Pancreas (tissue), 10 donors: ENCODE measurements at places on chromosomes 6 and 20. TPM values are rescaled to one million over a fixed set of nuclear protein-coding genes. Genes with fewer than 3 reads are reported as not detected.
A peak's percentile ranks its signal among the peaks of the same experiment; 100 is the strongest.

DNA sequence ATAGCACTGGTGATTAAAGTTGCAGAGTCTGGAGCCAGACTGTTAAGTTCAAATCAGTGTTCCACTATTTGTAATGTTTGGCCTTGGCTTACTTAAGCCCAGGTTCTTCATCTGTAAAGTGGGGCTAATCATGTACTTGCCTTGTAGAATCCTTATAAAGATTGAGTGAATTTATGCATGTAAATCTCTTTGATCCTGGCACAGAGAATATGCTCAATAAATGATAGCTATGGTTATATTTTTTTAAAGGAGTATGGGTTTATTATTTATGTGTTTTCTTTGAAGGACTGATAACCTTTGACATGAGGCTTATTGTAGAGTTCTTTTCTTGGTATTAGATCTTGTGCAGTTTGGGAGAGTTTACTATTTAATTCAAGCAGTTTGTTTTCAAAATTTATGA is 89.5 kb downstream of the CDKAL1 start:
- H3K4me3 ChIP-seq, result no peak overlapping the region
- DNase-seq, result no peak
- H3K27me3 ChIP-seq, result no peaks in the 10 kb centered on the region
- H3K4me1 ChIP-seq, result no peaks in the 10 kb centered on the region
- H3K27ac ChIP-seq, result no peak overlapping the region

DNA sequence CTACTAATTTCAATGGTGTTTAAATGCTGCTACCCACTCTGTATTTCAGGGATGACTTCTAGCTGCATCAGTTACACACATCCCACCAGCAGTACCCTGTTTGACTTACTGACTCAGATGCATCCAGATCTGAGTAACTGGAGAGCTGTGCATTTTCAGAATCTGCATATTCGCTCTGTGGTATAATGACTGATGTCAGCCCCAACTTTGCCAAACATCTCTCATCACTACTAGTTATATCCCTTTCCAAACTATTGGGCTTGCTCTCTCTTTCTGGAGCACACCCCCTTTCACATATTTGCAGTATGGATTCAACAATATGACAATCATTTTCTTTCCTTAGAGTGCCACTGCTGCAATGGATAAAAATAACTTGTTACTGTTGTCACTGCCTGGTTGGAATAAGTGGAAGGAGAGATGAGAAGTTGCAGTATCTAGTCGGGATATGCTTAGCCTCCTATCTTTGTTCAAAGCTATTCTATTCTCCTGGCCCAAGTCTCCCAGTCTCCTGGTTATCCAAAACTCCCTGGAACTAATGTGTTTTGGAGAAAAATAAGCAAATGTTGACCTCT is 3.3 kb upstream of the RSPO3 start:
- no peak overlapping the region for H3K4me3 ChIP-seq
- no peaks in the 10 kb centered on the region for H3K4me1 ChIP-seq
- no peak overlapping the region for H3K27ac ChIP-seq
- no peak for DNase-seq

- no peaks in the 10 kb centered on the region for H3K27me3 ChIP-seq
- no peaks in the 10 kb centered on the region for H3K4me1 ChIP-seq
- H3K4me3 ChIP-seq, result no peak overlapping the region
- no peak overlapping the region for H3K27ac ChIP-seq
- no peaks in the 10 kb centered on the region for H3K36me3 ChIP-seq
These were observed 116.5 kb upstream of the COL21A1 start for GRCh38 chr6:56363796-56364430.

DNA sequence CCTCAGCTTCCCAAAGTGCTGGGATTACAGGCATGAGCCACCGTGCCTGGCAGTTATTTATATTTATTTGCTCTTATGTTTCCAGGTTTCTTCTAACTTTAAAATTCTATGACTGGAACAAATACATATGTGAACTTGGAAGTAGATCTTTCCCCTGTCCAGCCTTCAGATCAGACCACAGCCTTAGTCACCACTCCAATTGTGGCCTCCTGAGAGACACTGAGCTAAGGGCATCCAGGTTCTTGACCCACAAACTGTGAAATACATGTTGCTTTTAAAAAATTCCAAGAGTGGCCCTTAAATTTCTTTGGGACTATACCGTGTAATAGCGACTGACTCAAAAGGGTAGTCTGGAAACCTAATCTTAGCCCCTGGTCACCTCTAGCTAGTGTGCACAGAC is 1.5 kb upstream of the ADGRG6 start:
- no peaks in the 10 kb centered on the region for H3K27me3 ChIP-seq
- no peak overlapping the region for H3K27ac ChIP-seq
- no peak overlapping the region for H3K4me3 ChIP-seq
- H3K4me1 ChIP-seq, result no peaks in the 10 kb centered on the region
- H3K36me3 ChIP-seq, result no peaks in the 10 kb centered on the region
- DNase-seq, result no peak

GRCh38 chr6:8478418-8478817 is 43.1 kb upstream of the SLC35B3 start:
- no peak overlapping the region for H3K4me3 ChIP-seq
- H3K27me3 ChIP-seq, result no peaks in the 10 kb centered on the region
- no peaks in the 10 kb centered on the region for H3K36me3 ChIP-seq
- H3K4me1 ChIP-seq, result no peaks in the 10 kb centered on the region
- DNase-seq, result no peak
- no peak overlapping the region for H3K27ac ChIP-seq

- DNase-seq, result peak; percentile 52
- no peak overlapping the region for H3K27ac ChIP-seq
- no peaks in the 10 kb centered on the region for H3K27me3 ChIP-seq
- no peaks in the 10 kb centered on the region for H3K36me3 ChIP-seq
- no peak overlapping the region for H3K4me3 ChIP-seq
These were observed 253.0 kb downstream of the QKI start for GRCh38 chr6:163667372-163668060.

DNA sequence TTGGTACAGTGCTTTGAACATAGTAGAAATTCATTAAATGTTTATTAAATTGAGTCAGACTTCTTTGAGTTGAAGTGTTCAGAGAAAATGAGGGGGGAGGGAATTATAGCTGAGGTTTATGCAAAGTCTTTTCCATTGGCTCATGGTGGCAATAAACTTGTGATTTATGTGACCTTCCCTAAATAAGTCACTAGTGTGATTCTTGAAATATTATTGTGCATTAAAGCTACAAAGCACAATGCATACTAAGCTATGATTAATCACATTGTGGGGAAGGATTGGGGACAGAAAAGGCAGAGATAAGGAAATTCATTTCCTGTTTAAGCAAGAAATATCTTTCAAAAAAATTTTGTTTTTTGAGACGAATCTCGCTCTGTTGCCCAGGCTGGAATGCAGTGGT is 877.5 kb downstream of the TFAP2A start:
- H3K4me1 ChIP-seq, result no peaks in the 10 kb centered on the region
- no peaks in the 10 kb centered on the region for H3K36me3 ChIP-seq
- H3K4me3 ChIP-seq, result no peak overlapping the region
- no peaks in the 10 kb centered on the region for H3K27me3 ChIP-seq

DNA sequence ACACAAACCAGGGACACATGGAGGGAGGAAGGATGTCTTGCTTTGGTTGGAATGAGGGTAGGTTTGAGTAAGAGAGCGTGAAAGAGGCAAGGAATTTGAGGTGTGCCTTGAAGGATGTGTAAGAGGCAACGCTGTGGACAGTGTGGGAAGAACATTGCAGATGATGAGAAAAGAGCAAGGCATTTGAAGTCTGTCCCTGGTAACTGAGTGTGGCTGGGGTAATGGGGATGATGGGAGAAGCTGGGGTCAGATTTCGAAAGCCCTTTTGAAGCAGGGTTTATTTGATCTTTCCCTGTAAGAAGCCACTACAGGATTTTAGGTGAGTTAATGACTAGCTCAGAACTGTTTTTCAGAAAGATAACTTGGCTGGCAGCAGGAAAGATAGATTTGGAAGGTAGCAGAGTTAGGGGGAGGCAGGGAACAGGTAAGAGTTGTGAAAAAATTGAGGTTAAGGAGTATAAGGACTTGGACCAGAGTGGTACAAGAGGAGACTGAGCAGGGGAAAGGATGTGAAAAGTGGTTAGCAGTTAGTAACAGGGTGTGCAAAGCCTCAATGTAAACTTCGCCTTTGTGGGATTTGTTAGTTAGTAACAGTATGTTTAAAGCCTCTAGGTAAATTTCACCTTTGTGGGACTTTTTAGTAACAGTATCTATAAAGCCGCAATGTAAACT is 17.7 kb downstream of the UTRN start:
- H3K27ac ChIP-seq, result no peak overlapping the region
- H3K4me3 ChIP-seq, result no peak overlapping the region
- DNase-seq, result no peak
- H3K36me3 ChIP-seq, result no peaks in the 10 kb centered on the region
- H3K27me3 ChIP-seq, result no peaks in the 10 kb centered on the region
- H3K4me1 ChIP-seq, result peaks cover 17% of the 10 kb centered on the region

- H3K4me3 ChIP-seq, result no peak overlapping the region
- no peaks in the 10 kb centered on the region for H3K36me3 ChIP-seq
- H3K27ac ChIP-seq, result no peak overlapping the region
- H3K4me1 ChIP-seq, result no peaks in the 10 kb centered on the region
These were observed 192.3 kb upstream of the THBS2 start for GRCh38 chr6:169445661-169446581.

GRCh38 chr6:134058622-134059366 is 6.4 kb upstream of the SLC2A12 start:
- no peak for DNase-seq
- H3K27ac ChIP-seq, result no peak overlapping the region
- H3K36me3 ChIP-seq, result no peaks in the 10 kb centered on the region
- H3K4me1 ChIP-seq, result peaks cover 7% of the 10 kb centered on the region

GRCh38 chr20:50133041-50133440 is 20.1 kb upstream of the UBE2V1 start:
- no peak for DNase-seq
- no peaks in the 10 kb centered on the region for H3K36me3 ChIP-seq
- H3K4me3 ChIP-seq, result no peak overlapping the region

DNA sequence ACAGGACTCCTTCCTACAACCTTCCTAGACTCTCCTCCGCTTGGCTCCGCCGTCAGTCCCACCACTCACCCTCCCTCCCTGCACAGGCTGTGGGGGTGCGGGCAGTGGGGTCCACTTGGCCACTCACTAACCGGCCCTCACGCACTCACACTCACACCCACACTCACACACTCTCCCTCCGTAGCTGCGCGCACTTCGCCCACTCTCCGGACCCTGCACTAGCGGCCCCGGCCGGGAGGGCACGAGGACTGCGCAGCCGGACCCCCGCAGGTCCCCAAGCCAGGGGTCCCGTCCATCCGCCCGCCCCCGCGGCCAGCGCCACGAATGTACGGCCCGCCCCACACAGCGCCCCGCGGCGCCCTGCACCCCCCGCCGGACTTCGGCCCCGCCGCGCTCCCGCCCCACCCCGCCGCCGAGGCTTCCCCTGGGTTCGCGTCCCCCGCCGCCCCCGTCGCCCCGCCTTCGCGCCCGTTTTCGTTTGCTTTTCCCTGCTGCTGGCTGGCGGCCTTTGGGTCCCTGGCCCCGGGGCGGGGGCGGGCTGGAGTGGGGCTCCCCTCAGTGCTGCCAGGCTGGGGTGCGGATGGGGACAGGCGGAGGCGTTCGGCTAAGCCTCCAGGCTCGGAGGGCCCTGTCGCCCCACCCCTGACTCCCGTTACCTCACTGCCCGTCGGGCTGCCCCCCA is 23.0 kb upstream of the SLC22A7 start:
- no peak overlapping the region for H3K27ac ChIP-seq
- peak overlapping the region; percentile 27 for H3K4me3 ChIP-seq
- no peaks in the 10 kb centered on the region for H3K4me1 ChIP-seq
- no peaks in the 10 kb centered on the region for H3K36me3 ChIP-seq
- no peaks in the 10 kb centered on the region for H3K27me3 ChIP-seq

- no peak for DNase-seq
- no peak overlapping the region for H3K4me3 ChIP-seq
- H3K27ac ChIP-seq, result no peak overlapping the region
These were observed 9.1 kb downstream of the KIZ start for GRCh38 chr20:21134883-21135493.

- peaks cover 19% of the 10 kb centered on the region for H3K4me1 ChIP-seq
- H3K36me3 ChIP-seq, result no peaks in the 10 kb centered on the region
- H3K27me3 ChIP-seq, result no peaks in the 10 kb centered on the region
- DNase-seq, result peak; percentile 57
- H3K27ac ChIP-seq, result peak overlapping the region; percentile 100
These were observed 746 bp downstream of the NUP153 start for GRCh38 chr6:17705778-17706579.

- H3K36me3 ChIP-seq, result no peaks in the 10 kb centered on the region
- H3K27ac ChIP-seq, result no peak overlapping the region
- no peaks in the 10 kb centered on the region for H3K27me3 ChIP-seq
- H3K4me1 ChIP-seq, result no peaks in the 10 kb centered on the region
- H3K4me3 ChIP-seq, result no peak overlapping the region
These were observed 245.9 kb downstream of the DLL1 start for GRCh38 chr6:170044836-170045562.

DNA sequence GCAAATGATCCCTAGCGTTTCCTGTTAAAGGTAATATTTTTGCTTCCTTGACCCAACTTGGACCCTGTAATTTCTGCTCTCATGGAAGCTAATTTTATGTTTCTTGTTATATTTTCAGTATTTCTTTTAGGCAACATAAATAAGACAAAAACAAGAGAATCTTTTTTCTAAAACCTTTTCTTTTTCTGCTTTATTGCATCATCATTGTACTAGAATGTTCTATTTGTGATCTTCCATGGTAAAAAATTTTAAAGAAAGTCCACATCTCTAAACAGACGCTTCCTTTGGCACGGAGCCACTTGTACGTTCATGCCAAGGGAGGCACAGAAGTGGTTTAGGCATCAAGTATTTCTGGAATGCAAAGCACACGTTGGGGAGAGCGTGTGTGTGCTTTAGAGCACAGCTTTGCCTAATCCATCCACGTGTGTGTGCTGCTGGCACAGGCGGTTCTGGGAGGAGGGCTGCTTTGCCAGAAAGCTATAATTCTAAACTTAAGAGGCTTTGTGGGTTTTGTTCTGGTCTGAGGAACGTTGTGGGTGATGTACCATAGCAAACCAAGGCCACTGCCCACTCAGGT is 98.3 kb downstream of the SASH1 start:
- DNase-seq, result peak; percentile 62
- H3K27ac ChIP-seq, result peak overlapping the region; percentile 42
- no peaks in the 10 kb centered on the region for H3K4me1 ChIP-seq
- H3K4me3 ChIP-seq, result no peak overlapping the region
- no peaks in the 10 kb centered on the region for H3K27me3 ChIP-seq

- H3K4me3 ChIP-seq, result no peak overlapping the region
- no peaks in the 10 kb centered on the region for H3K27me3 ChIP-seq
- DNase-seq, result no peak
These were observed 17.3 kb downstream of the STX7 start for GRCh38 chr6:132495604-132496079.

GRCh38 chr6:5827056-5827904 is 179.4 kb downstream of the NRN1 start:
- no peaks in the 10 kb centered on the region for H3K27me3 ChIP-seq
- DNase-seq, result no peak
- no peaks in the 10 kb centered on the region for H3K4me1 ChIP-seq
- H3K4me3 ChIP-seq, result no peak overlapping the region

GRCh38 chr6:149560736-149561135 is 5.4 kb upstream of the GINM1 start:
- H3K4me3 ChIP-seq, result no peak overlapping the region
- H3K27ac ChIP-seq, result no peak overlapping the region
- no peaks in the 10 kb centered on the region for H3K4me1 ChIP-seq
- H3K27me3 ChIP-seq, result no peaks in the 10 kb centered on the region
- H3K36me3 ChIP-seq, result no peaks in the 10 kb centered on the region

The CAPN11 gene
- 0.23 TPM for total RNA-seq

The LIN28B gene
- not detected for total RNA-seq

The C6orf118 gene
- not detected for total RNA-seq

The GFRA4 gene
- total RNA-seq, result not detected

The GRM4 gene
- 0.91 TPM for total RNA-seq

The OR5V1 gene
- not detected for total RNA-seq
